ENCODE measurements at places on chromosomes 2 and 18.
A peak's percentile ranks its signal among the peaks of the same experiment; 100 is the strongest.

DNA sequence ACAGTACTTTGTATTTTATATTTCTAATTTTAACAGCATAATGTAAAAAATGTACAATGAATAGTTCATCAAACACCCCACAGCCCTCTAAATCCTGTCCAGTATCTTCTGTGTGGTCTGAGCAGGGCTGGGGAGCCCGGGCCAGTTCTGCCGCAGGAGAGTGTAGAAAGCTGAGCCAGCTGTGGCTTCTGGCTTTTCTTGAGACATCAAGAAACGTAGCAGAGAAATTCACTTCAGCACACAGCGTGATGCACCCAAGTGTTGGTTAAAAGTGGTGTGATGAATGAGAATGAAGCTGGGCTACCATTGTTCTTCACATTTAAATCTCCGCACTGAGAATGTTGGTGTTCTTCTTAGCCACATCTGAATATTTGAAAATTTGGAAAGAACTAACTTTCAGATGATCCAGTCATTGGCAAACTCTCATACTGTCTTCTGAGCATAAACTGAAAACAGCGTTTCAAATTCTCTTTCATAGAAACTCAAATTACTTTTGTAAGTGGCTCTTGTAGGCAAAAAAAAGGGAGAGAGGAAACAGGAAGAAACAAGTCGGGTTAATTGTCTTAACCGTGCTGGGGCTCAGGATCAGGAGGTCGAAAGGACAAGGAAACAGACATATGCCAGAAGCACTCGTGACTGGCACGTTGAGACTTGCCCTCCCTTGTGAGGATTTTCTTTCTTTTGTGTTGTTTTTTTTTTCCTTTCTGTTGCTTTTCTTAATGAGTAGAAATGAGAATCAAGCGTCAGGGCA, 23.4 kb upstream of the TMEM87B start:
- DNase-seq: no peak

GRCh38 chr2:5389740-5390139, 302.4 kb upstream of the SOX11 start:
- DNase-seq: no peak

DNA sequence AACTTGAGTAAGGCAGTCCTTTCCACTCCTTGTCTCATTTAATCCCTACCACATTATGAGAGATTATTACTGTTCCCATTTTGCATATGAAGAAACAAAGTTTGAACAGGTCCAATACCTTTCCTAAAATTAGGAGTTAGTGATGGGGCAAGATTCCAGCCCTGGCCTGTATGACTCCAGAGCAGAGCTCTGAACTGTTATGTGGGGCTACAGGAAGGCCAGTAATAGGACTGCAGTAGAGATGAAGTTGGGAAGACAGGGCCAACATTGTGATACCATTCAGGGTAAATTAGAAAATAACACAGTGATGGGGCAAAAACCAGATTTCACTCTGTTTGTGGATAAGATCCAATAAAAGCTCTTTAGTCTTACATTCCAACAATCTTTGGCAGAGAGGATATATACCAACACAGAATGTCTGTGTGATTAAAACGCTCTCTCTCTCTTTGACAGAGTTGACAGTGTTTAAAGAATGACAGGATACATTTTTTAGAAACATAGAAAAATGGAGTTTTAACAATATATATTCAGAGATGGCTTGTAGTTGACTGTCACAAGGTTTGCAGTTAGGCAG, 22.7 kb downstream of the KATNAL2 start:
- DNase-seq: no peak

DNA sequence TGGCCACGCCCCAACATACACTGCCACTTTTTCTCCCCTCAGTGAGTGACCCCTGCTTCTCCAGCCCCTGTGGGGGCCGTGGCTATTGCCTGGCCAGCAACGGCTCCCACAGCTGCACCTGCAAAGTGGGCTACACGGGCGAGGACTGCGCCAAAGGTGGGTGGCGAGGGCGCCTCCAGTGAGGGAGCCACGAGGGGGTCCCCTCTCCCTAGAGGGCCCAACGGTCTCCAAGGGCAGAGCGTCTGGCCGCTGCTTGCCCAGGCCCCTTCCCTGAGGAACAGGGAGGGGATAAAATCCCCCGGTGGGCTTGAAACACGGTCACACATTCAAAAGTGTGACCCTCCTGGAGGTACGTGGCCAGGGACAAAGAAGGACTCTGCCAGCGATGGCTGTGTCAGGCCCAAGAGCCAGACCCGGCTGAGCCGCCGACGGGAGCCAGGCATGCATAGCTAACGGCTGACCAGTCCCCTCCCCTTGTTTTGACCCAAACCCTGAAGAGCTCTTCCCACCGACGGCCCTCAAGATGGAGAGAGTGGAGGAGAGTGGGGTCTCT, 37.2 kb downstream of the MTERF4 start:
- no peak for DNase-seq

DNA sequence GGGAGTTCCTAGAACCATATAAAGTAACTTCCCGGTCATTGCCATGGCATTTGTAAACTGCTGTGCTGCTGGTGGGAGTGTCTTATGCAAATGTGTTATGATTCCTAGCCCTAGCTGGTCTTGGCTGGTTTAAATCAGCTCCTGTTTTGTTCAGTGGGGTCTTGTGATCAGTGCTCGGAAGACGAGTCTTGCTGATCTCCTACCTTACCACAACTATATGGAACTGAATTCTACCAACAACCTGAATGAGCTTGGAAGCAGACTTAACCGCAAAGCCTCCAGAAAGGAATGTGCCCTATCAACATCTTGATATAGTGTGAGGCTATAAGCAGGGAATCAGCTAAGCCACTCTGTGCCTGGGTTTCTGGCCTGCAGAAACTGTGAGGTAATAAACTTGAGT, 33.5 kb downstream of the POLE4 start:
- DNase-seq: no peak

- DNase-seq: no peak
These were observed 44.5 kb downstream of the DNER start for GRCh38 chr2:229669841-229670240.

DNA sequence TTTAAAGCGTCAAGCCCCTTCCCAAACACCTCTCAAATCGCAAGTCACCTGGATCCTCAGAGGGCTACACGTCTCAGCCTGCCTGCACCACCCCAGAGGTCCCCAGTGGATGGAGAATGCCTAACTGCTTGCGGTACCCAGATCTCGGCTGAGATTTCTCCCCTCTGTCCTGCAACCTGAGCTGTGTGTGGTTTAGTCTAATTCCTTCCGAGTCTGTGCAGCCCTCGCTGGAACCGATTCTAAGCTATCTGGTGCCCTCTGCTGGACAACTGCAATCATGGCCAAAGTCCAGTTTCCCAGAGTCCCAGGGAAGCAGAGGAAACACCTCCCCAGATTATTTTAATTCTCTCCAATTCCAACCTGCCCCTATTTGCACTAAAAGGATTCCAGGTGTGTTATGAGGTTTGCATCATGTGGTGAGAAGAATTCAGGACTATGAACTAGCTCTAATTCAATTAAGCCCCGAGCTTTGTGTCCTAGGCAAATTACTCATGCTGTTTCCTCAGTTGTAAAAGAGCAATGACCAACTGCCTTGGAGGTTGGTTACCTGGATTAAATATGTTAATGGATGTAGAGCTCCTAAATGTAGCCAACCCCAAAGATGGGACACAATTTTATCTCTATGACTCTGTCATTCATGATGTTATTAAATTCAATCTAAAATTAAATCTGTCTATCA, 276.1 kb upstream of the NCKAP5 start:
- DNase-seq: peak; percentile 43

Data from NCI-H526 treated with DMSO at 0.1 percent for 48 hours (cell line).